Activated CD4-positive, alpha-beta T cell treated with anti-CD3 and anti-CD28 coated beads, Interleukin-2, amount 10 ng/mL, durations not matched to agents 24 days and 14 days (primary cell): ENCODE measurements at places on chromosomes 5 and 9.

- DNase-seq = no peak
Observed at GRCh38 chr9:81878530-81878929, 49.7 kb upstream of the SPATA31D4 start.

DNA sequence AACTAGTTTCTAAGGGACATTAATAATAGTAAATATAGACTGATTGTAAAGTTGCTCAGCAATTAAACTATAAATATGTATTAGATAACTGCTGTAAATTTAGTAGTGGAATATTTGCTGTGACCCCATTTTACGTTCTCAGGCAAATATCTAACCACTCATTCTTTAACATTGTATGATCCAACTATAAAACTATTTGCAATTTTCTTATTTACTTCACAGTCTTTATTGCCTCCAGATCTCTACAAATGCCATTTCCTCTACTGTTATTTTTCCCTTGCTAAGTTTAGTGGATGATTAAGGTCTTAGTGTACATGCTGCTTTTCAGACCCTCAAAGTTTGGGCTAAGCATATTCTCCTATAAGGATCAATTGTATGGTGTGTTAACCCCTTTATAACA, 526.2 kb upstream of the ST8SIA4 start:
- DNase-seq = no peak

DNA sequence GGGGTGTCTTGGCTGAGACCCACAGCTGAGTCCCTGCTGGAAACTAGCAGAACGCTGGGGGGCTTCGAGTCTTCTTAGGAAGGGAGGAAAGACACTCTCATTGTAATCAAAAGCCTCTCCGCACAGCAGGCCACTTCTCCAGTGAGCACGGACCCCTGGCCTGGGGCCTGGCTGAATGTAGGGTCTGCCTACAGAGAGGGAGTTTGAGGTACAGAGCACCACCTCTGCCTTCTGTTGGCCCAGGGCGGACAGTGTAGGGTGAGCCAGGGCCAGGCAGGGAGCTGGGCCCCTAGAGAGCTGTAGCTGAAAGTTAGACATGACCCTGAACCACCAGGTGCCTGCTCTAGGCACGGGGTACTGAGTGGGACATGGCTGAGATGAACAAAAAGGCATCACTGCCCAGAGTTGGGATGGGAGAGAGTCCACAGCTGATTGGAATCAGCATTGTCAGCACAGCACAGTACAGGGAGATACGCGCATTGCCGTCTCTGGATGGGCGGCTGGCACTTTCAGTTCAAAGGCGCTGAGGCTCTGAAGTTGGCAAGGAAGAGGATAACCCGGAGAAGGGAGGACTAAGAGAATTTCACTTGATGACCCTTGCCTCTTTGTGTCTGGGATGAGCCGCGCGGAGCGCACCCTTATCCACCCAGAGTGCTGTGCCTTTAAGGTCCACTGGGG, 363 bp upstream of the SLC25A48 start:
- DNase-seq = no peak

GRCh38 chr9:70495514-70495913, 81.1 kb upstream of the KLF9 start:
- DNase-seq = no peak

DNA sequence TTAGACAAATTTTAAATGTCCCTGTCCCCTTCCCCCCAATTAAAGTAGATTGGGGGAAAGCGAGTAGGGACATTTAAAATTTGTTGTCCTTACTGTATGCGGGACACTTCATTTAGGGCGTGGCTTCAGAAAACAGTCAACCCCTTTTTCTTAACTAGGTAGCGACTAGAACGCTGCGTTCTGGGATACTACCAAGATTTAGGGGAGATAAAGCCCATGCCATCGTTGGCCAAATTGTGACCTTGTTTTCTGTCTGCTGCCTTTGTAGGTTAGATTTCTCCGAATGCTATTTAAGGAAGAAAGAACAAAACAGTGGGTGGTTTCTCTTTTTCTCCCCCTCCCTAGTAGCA, 1.2 kb downstream of the CKS2 start:
- peak; percentile 78 for DNase-seq
